ENCODE measurements at places on chromosomes 6 and 20.

DNA sequence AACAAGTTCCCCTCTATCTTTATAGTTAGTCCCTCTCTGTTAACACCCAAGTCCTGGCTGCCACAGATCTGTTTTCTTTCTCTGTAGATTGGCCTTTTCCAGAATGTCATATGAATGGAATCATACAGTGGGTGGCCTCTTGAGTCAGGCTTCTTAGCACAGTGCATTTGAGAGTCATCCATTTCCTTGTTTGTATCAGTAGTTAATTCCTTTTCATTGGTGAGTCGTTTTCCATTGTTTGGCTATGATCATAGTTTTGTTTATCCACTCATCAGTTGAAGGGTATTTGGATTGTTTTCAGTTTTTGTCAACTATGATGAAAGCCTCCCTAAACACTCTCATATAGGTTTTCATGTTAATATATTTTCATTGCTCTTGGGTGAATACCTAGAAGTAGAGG, 248.3 kb downstream of the ARID1B start:
- DNase-seq = no peak

DNA sequence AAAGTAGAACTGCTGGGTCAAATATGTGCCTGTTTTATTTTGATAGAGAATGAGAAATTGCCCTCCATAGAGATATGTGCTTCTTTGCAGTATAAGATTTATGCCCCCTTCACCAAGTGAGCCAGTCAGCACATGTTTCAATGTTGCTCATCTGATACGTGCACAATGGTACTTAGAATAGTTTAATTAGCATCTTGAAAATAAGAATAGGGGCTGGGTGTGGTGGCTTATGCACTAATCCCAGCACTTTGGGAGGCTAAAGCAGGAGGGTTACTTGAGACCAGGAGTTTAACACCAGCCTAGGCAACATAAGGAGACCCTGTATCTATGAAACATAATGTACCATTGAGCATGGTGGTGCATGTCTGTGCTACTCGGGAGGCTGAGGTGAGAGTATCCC, 20.3 kb upstream of the C20orf204 start:
- no peak for DNase-seq

GRCh38 chr20:14865169-14865568, 527.8 kb upstream of the FLRT3 start:
- peak; percentile 43 for DNase-seq

- no peak for DNase-seq
Observed at GRCh38 chr6:2845880-2846208, 4.2 kb upstream of the SERPINB1 start.

- DNase-seq = no peak
Observed at GRCh38 chr6:144469144-144469575, 184.0 kb downstream of the UTRN start.

DNA sequence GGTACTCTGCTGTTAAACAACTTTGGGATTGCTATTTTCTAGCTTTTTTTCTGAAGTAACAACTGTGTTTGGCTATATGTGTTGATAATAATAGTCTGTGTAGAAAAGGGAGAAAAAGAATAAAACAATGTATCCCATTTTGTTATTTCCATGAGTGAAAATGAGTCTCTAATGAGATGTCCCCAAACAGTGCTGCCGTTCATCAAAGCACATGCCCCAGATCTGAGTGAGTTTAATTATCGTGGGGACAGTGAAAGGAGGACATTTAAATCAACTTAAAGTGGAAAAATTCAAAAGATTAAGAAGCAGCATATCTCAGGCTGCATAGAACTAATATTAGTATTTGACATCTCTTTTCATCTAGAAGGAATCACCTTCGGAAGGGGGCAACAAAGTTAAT, 59.6 kb downstream of the NCOA7 start:
- no peak for DNase-seq

DNA sequence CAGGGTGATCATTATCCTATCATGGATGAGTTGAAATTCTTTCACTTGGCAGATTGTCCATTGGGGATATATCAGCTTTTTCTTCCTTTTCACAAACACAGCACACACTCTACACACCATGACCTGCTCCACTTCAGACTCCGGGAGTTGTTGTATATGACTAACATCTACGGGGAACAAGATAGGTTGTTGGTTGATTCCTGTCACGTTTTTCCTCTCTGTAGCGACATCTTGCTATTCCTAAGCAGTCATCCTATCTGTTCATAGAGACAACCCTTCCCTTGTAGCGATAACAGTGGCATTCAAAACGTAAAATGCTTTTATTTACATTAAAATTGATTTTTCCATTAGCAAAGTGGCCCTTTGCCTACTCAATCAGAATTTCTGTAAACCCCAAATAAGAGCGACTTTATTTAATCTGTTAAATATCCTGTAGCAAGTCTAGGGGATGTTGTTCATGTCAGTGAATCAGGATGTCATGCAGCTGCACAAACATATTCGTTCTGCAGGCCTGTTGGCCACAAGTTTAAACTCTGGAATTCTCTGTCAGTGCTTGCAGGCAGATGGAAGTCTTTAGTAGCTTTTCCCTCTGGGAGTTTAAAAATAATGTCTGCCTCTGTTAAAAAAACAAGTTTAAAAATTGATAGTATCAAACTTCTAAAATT, 23.1 kb downstream of the PHACTR2 start:
- DNase-seq = no peak

DNA sequence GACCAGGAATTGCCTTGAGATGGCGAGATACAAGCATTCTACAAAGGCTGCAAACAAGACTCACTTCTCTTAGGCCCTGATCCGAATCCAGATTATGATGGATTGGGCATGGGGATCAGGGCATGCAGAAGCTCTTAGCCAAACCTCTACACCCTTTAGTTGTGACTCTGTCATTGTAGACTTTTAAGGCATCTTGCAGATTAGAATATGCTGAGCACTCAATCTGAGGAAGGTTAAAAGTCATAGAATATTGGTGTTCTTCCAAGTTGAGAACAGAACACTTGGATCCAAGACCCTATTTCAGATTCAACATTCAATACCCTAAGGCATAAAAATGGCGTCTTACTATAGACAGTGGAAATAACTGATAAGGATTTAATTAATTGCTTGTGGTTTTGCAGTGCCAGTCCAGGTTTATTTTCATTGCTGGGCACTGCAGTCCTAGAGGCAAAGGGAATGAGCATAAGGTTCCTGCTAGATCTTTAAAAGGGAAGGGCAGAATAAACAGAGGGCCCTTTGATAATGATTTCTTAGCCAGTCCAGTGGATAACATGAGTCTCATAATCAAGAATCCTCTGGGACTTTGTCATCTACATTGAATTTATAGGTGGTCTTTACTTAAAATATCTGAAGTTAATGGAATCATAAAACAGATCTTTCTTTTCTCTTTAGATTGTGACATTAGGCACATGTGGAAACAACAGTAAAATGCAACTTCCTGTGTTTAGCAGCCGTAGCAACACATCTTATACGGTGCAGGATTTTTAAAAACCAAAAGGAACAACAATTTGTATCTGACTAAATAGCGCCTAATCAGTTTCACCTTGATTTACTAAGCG, 17.6 kb downstream of the PHACTR2 start:
- no peak for DNase-seq

DNA sequence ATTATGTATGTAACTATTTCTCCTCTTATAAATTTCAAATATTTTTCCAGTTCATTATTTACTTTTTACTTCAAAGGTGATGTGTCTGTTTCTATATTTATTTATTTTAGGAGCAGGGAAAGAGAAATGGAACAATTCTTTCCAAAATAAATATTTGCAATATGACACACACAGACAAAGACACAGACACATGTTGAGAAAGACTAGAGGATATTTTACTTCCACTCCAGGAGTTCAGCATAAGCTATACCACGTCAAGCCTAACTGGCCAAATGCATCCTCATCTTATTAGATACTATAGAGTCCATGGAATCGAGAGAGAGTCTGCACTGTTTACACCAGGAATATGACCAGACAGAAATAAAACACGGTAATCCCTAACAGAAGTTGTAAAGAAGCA, 13.3 kb downstream of the RALGAPA2 start:
- no peak for DNase-seq

- no peak for DNase-seq
Observed at GRCh38 chr6:27687154-27688013, 214.5 kb upstream of the ZNF184 start.

DNA sequence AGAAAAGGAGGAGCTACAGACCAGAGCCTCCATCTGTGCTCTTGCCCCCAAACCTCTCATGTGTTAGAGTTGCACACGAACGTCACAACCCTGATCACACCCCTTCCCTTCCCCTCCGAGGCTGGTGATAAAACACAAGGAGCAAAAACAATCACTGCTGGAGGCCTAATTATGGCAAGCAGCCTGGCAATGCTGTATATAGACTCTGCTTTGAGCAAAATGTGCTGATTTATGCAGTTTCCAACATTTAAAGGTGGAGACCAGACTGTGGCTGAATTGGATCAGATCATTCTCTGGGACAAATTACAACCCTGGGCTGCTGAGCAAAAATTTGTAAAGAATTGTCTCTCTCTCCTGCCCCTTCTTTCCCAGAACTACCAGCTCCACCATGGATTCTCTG, 64.6 kb upstream of the SRSF6 start:
- no peak for DNase-seq

DNA sequence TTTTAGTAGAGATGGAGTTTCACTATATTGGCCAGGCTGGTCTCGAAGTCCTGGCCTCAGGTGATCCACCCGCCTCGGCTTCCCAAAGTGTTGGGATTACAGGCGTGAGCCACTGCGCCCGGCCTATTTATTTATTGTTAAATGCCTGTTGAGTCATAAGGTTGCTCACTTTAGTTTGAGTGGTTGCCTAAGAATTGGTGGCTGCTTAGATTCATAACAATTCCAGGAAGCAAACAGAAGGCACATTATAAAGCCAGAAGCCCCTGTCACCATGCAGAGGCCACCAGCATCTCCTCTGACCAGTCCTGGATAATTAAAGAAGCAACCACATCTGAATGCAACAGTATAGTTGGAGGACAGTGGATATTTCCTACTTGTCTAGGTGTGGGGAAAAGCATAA, 24.0 kb upstream of the ARMH2 start:
- DNase-seq = no peak

DNA sequence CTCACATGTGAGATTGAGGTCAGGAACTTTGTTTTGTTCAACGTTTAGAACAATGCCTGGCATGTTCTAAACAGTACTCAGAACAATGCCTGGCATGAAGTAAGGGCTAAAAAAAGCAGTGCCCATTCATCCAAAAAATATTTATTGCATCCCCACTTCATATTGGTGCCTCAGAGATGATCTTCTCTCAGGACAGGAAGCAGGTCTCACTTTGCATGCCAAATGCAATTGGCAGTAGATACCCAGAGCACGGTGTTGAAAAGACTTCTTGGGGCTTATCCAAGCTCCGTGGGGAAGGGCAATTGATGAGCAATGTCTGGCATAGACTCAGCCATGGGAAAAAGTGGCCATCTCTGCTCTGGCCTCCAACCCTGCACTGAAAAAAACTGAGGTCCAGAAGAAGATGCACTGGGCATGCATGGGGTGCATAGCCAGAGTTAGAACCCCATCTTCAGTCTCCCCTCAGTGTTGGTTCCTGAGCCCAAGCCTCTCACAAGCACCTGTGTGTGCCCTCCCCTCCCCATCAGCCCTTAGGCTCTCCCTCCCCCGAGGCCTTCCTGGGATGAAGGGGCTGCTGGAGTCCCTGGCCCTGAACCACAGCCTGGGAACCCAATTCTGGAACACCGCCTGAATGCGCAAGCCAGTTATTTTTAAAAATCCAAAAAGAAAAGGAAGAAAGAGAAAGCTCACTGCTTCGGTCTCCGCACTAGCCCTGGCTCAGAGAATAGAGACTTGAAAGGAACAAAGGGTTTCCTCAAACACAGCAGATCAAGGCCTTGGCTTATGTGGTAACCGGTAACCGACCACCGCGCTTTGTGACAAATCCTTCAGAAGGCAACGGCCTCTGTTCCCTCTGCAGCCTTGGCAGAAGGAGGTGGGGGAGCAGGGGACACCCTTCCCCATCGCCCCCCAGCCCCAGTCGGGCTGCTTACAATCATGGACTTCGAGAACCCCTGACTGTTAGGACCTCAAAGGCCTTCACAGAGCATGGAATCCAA, 78.5 kb upstream of the SIRPA start:
- peak; percentile 83 for DNase-seq

DNA sequence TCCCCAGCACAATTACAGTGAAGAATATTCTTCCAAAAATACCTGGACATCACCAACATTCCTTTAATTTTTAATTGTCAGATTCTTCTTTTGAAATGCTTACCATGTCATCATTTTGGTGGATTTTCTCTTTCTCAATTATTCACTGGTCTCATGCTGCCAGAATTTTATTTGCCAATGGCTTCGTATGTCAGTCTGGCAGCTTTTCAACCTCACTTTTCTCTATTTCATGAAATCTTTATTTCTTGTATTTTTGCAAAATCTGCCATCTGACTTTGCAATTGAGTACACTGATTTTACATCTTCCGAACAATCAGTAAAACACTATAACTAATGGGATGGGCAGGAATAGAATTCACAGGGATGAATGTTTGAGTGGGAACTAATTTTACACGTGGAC, 84.1 kb downstream of the BTBD9 start:
- DNase-seq = no peak

GRCh38 chr20:22653658-22654642, 69.6 kb upstream of the FOXA2 start:
- no peak for DNase-seq

- peak; percentile 85 for DNase-seq
Observed at GRCh38 chr20:37901654-37902503, 1.0 kb upstream of the VSTM2L start.

DNA sequence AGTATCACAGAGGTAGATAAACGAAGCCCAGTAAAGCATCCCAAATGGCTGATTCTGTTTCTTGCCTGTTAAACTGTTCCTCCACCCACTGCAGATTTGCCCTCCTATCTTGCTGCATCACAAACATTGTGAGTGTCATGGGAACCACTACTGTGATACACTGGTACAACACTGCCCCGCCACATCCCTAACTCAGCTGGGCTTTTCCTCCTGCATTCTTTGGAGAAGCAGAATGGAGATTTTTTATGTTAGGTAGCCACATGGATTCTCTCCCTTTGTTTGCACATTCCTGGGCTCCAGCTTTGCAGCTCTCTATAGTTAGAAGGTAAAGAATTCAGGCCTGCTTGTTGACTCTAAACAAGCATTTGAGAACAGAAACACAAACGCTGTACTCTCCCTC, 234.1 kb downstream of the TMEM242 start:
- no peak for DNase-seq

DNA sequence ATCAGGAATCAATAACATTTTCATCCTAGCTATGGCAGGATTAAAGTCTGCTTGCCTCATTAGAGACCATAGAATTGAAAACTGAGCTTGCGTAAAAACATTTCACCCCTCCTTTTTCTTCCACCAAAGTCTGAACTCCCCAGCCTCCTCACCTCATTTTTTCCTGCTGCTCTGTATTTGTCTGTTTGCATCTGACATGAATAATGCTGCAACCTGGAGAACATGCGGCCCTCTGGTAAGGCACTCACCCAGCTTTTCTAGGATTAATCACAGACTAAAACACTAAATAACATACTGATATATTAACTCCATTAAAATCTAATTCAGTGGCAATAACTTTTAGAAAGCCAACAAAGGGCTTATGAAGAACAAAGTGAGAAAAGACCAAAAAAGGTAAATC, 677.7 kb upstream of the NRSN1 start:
- no peak for DNase-seq

DNA sequence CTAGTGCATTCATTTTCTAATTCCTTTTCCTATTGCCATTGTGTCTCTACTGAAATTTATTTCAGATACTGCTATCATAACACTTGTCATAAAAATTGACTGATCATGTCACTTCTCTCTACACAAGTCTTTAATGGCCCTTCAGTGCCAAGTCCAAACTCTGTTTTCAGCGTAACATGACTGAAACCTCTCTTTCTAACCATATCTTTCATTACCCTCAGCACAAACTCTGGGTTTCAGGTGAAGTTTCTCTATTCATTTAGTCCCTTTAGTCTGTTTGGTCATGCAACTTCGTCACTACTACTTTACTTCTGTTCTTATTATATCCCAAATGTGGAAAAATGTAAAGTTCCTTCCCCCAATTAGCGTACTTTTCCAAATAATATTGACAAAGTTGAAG, 234.9 kb downstream of the OGFRL1 start:
- no peak for DNase-seq

All from RWPE1 (cell line).